ENCODE measurements at places on chromosomes 3 and 15.

DNA sequence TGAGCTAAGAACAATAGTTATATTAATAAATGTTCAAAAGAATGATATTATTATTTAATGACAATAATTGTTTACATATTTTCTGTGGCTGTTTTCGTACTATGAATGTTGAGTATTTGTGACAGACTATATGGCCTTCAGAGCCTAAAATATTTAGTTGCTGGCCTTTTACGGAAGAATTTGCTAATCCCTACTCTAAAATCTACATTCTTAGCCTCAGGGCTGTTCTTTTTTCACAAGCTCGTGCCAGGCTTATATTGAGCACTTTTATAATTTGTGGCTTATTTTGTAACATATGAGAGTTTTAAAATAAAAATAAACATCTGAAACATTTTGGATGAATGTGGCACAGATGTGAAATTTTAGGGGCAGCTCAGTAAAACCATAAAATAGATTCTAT is 79.9 kb downstream of the KCNH8 start:
- DNase-seq = no peak

DNA sequence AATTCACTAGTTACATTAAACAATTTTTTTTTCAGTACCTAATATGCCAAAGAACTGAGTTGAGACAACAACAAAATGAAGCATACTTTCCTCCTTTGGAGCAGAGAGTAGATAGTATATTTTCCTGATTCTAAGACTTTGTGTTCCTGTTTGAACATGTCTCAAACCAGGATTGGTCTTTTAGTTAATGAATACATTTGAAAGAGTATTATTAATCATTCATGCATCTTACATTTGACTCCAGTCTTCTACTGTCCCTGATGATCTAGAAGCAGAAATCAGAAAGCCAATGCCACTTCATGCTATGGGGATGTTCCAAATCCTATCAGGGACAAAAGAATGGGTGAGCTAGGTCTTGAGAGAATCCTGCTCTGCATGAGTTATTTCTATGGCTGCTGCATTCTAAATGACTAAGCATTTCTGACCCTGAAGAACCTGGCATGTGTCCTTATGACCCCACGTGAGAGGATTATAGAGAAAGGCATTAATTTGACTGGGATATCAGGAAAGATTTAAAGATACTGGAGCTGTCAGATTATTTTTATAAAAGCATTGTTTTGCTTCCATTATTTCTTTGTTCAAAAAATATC is 32.9 kb upstream of the MBNL1 start:
- DNase-seq = no peak

GRCh38 chr3:54065586-54065985 is 56.8 kb upstream of the CACNA2D3 start:
- no peak for DNase-seq

DNA sequence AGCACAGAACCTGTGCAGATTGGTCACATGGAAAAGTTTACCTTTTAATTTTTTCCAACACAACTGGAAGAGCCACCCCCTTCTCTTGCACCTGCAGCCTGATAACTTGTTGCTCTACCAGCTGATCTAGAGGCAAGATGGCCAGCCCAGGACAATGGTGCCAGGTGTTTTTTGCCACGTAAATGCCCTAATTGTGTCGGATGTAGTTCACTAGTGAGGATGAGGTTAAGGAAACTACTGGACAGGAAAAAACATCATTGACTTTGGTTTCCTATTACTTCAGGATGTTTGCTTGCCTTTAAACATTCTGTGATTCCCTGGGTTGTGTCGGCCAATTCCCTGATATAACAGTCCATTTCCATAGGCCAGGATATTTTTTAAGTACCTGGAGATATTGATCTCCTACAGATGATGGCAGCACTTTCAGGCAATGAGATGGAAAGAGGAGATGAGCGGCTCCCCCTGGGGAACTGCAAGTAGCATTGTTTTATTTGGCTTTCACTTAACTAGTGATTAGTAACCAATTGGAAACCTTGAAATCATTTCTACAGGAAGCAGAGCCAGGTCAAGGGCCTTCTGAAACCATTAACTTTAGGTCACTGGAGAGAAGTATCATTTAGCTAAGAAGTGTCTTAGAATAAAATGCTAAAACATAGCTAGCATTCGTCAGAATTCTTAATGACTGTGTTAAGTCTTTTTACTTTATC is 72.5 kb downstream of the OSBPL10 start:
- no peak for DNase-seq

DNA sequence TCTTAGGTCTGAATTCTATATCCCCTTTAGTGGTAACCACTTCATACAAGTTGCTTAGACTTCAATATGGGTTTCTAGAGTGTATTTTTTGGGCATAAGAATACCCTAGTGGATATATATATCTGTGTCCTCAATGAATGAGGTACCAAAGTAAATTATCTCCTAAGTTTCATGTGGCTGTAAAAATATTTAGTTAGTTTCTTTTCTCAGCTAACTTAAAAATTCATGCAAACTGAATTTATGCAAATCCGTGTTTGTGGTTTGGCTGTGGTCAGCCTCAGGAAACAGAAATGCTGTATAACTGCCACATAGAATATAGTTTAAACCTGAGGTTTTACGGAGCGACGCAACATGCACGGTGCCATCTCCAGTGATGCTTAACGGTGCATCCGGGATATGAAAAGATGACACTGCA is 80.3 kb downstream of the PEX5L start:
- DNase-seq = no peak

GRCh38 chr15:99574502-99574901 is 8.7 kb downstream of the MEF2A start:
- no peak for DNase-seq

DNA sequence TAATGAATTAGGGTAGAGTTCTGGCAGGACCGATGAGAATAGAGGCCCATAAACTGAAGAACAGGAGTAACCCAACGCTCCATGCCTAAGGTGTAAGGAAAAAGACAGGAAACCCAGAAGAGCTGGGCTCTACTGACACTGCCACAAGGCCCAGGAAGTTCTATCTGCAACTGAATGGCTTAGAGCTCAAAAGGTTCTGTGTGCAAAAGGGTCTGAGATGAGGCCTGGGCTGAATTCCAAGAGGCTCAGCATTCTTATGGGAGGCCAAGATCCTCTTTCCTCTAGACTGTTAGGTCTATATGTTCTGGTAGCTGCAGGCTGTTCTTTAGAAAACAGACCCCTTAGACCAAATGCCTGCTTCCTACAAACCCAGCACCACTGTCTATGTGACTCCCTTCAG is 30.5 kb upstream of the PRSS50 start:
- no peak for DNase-seq

GRCh38 chr15:33975022-33975565 is 6.8 kb downstream of the CHRM5 start:
- DNase-seq = no peak

DNA sequence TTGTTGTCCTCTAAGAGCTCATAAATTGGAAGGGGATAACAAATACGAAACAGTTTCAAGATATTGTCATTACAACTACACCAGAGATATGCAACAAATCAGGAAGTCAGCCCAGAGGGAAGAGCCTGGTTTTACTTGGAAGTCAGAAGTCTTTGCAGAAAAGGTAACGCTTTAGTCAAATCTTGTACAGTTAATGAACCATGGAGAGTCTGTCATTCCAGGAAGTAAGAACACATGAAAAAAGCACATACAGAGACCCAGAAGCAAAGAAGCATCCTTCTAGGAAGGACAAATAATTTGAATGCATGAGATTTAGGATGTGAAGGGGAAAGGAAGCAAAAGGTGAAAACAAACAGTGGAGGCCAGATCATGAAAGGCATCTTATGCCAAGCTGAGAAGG is 19.6 kb downstream of the DYNC1LI1 start:
- DNase-seq = no peak

DNA sequence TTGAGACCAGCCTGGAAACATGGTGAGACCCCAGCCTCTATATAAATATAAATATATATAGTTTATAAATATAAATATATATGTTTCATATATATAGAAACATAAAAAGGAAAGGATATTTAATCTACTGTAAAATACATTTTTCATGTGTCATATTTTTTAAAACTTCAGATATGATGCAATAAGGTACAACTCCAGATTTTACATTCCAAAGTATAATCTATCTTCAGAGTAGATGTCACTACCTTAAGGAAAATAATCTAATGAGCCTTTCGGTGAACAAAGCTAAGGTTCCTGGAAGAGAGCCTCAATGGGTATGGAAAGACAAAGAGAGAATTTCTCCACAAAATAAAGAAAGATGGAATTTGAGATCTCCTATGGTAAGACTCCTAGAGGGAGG is 16.9 kb downstream of the EFHB start:
- DNase-seq = no peak

DNA sequence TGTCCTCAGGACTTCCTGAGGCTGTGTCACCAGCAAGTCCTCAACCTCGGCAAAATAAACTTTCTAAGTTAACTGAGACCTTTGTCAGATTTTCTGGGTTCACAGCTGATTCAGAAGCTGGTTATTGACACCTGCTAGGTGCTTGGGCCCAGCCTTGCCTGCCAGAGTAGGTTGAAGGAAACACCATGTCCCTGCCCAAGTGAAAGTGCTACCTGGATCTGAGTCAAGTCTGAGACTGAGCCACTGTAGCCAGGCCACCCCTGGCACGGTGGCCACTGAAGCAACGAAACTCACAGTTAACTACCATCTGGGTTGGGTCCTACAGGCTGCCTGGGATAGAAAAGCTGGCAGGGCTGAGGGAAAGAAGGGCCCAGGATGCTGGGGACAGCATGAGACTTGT is 8.2 kb downstream of the HYAL2 start:
- DNase-seq = no peak

DNA sequence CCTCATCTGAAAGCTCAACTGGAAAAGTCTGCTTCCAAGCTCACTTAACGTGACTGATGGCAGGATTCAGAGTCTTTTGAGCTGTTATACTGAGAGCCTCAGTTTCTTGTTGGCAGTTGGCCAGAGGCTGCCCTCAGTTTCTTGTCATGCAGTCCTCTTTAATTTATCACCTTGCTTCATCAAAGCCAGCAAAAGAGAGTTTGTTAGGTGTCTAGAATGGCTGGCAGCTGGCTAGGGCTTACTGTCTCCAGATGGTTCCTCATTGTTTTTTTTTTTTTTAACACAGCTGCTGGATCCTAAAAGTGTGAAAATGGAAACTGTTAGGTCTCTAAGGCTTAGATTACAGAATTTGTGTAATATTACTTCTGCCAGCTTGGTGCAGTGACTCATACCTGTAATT is 310.6 kb downstream of the PDCD6IP start:
- no peak for DNase-seq

- no peak for DNase-seq
These were observed 238.7 kb downstream of the CHST2 start for GRCh38 chr3:143358155-143358792.

DNA sequence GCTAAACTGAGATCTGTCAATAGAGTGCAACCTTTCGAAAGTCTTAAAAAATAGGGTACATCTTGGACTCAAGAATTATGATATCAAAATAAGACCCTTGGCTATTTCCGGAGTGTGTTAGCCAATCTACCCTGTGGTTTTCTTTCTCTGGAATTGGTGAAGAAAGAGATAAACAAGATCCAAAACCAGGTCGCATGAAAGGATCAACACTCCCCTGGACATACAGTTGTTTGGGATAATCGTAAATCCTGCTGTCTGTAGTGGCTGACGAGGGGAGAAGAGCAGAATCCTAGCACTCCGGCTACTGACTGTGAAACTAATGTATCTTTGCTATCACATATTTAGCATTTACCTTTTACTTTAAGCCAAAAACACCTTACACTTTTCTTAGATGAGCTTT is 30.9 kb downstream of the FNDC3B start:
- DNase-seq = no peak

- DNase-seq = no peak
These were observed 122.8 kb upstream of the LPP start for GRCh38 chr3:188031121-188031520.

- DNase-seq = no peak
These were observed 7.6 kb downstream of the SELENOS start for GRCh38 chr15:101269479-101270223.

DNA sequence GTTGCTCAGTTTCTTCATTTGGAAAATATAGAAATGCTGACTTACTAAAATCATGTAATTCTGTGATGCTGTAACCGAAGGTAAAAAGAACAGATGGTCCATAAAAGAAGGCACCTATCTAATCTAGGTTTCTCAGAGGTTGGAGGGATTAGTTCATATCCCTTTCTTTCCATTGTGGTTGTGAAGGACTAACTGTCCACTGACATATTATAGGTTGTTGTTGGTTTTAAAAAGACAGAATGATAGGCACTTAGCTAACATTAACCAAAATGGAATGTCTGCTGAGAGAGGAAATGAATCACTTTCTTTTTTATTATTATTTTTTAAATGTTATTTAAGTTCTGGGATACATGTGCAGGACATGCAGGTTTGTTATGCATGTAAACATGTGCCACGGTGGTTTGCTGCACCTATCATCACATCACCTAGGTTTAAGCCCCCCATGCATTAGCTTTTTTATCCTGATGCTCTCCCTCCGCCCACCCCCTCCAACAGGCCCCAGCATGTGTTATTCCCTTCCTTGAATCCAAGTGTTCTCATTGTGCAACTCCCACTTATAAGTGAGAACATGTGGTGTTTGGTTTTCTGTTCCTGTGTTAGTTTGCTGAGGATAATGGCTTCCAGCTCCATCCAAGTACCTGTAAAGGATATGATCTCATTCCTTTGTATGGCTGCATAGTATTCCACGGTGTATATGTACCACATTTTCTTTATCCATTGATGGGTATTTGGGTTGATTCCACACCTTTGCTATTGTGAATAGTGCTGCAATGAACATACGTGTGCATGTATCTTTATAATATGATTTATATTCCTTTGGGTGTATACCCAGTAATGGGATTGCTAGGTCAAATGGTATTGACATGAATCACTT is 45.8 kb downstream of the ALDH1A2 start:
- no peak for DNase-seq

GRCh38 chr3:196336319-196337145 is 1.7 kb downstream of the TM4SF19 start:
- no peak for DNase-seq

DNA sequence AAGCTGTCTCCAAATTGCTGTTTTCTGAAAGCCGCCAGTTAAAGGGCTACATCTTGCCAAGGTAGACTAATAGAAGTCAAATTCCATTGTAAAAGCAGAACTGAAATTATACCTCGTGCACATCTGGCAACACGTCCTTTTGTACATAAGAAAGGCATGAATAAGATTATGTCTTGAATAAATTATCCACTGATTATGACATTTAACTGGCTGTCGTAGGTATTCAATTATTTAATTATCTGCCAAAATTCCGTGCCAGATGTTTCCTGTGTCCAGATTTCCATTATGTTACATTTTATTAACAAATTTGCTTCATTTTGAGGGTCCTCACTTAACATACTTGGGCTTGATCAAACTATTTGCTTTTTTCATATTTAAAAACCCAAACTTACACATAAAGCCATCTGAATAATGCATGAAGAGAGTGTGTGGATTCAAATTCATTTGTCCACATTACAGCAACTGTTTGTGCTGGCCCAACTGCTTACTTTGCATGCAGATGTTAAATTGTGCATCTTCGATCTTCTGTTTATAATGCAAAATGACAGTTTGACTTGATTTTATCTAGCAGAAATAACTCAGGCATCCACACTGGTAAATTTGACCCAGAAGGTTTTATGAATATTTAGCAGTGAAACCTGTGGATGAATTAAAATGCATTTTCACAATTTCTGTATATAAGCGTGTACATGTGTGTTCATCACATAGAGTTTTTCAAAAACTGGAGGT is 701.5 kb downstream of the ZNF385D start:
- no peak for DNase-seq
